Right lung (tissue), 10 donors: ENCODE measurements at places on chromosomes 11 and 22. TPM values are rescaled to one million over a fixed set of nuclear protein-coding genes. Genes with fewer than 3 reads are reported as not detected.

GRCh38 chr11:106470230-106470629 is 392.8 kb downstream of the AASDHPPT start:
- no peak for DNase-seq

DNA sequence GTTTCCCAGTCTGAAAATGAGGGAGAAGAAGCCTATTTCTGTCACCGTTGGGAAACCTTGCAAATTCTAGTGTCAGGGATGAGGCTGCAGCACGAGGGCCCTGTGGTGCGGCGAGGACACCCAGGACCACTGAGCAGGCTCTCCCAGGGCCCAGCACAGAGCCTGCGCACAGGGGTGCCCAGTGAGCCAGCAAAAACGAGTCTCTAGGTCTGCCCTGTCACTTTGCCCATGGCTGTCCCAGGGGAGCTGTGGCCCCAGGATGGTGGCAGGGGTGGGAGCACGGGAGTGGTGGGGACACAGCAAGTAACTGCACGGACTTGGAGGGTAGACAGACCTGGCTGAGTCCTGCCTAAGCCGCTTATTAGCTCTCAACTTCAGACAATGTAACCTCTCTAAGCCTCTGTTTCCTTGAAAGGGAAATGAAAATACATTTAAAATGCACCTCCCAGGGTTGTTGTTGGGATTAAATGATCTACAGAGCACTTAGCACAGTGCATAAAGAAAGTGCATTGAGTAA is 44.2 kb downstream of the DSCAML1 start:
- DNase-seq: no peak

GRCh38 chr11:19027829-19028595 is 32.5 kb downstream of the MRGPRX2 start:
- no peak for DNase-seq

Gene TRIM48
- polyA plus RNA-seq: not detected

GRCh38 chr11:124892146-124892545 is 5.5 kb downstream of the ROBO4 start:
- DNase-seq: no peak

Gene KCNQ1
- 6.2 TPM for polyA plus RNA-seq

Gene OR52E8
- polyA plus RNA-seq: not detected

- no peak for DNase-seq
These were observed 218.5 kb downstream of the DYNC2H1 start for GRCh38 chr11:103327721-103328120.

Gene ZNF143
- polyA plus RNA-seq: 23.3 TPM

Gene LSP1
- 7.2 TPM for polyA plus RNA-seq

DNA sequence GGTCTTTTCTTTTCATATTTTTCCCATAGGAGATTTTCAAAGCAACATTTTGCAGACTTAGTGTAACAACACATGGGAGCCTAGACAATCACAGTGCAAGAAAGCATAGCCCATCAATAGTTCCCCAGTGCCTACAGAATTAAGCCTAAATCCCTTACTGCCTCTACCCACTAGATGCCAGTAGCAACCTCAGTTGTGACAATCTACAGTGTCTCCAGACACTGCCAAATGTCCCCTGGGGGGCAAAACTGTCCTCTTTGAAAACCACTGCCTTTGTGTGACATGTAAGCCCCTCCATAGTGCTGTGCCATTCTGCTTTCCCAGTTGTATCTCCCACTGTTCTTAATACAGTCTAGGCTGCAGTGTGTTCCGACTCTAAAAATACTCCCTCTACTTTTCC is 1329.0 kb downstream of the LRRC4C start:
- no peak for DNase-seq

Gene OR52N5
- not detected for polyA plus RNA-seq

Gene SEZ6L
- 0.58 TPM for polyA plus RNA-seq

DNA sequence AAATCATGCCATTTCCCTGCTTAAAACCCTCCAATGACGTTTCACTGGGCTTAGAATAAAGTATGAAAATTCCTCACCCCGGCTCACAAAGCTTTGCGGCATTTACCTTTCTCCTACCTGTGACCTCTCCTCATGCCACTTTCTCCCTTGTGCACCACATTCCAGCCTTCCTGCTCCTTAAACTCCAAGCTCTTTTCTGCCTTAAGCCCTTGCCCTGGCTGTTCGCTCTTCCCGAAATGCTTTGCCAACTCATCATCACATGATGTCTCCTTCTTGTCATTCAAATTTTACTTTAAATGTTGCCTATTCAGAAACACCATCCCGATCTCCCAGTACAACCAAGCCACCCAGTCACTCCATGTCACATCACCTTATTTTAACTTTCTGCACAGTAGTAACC is 2.0 kb downstream of the PLEKHA7 start:
- DNase-seq: no peak

GRCh38 chr22:30866216-30866615 is 102.4 kb downstream of the MORC2 start:
- DNase-seq: no peak

GRCh38 chr11:44903518-44903917 is 47.2 kb downstream of the TP53I11 start:
- no peak for DNase-seq

DNA sequence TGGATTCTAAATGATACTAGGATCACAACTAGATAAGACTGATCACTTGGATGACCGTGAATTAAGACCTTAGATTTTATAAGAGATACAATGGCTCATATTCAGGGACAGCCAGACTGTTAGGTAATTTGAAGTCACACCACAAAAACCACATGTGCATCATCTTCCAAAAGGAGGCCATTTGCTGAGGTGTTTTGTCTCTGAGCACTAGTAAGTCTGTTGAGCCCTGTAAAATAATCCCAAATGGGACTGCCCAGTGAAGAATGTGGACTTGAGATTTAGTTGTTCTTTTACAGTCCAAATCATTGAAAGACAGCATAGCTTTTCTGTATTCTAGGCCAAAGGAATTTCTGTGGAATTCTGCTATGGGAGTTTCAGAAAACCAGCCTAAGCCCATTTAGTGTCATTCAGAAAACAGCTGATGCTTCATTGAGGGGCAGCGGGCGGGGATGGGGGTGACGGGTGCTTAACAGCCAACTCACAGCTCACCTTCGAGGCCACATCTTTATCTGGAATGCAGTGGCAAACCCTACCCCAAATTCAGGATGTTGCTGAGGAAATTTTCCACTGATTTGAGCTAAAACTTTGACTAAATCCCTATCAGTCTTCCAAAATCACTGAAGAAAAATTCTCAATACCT is 80.1 kb upstream of the BIRC3 start:
- DNase-seq: no peak
